ENCODE measurements at places on chromosomes 4 and X. TPM values are rescaled to one million over a fixed set of nuclear protein-coding genes. Genes with fewer than 3 reads are reported as not detected.

Gene CDS1
- polyA plus RNA-seq, result 24.2 TPM

- H3K4me3 ChIP-seq, result no peak overlapping the region
- no peaks in the 10 kb centered on the region for H3K36me3 ChIP-seq
- no peak for DNase-seq
- H3K27ac ChIP-seq, result no peak overlapping the region
- H3K4me1 ChIP-seq, result no peaks in the 10 kb centered on the region
Observed at GRCh38 chrX:116230130-116230898, 59.8 kb downstream of the AGTR2 start.

Gene TEX13B
- polyA plus RNA-seq, result not detected

GRCh38 chr4:140642674-140643437 lies 74.1 kb upstream of the UCP1 start:
- H3K4me1 ChIP-seq, result no peaks in the 10 kb centered on the region
- no peak overlapping the region for H3K4me3 ChIP-seq
- no peaks in the 10 kb centered on the region for H3K36me3 ChIP-seq
- no peak overlapping the region for H3K27ac ChIP-seq
- no peak for DNase-seq

DNA sequence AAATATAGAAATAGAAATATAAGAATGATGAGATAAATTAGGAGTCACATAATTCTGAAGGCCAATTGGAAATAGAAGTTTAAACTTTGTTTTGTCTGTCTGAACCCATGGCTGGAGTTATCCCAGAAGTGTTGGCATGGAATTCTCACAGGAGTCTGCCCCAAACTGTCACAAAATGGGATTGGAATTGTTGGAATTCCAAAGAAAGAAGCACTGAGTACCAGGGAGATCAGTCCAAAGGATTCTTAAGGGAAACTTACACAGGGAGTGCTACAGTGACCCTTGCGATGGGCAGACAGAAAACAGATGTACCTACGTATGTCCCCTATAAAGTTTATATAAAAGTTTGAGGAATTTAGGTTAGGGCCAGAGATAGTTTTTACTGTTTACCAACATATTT lies 1607.7 kb downstream of the ARAP2 start:
- no peak overlapping the region for H3K27ac ChIP-seq
- no peaks in the 10 kb centered on the region for H3K27me3 ChIP-seq
- no peak for DNase-seq
- H3K36me3 ChIP-seq, result no peaks in the 10 kb centered on the region
- H3K4me3 ChIP-seq, result no peak overlapping the region

Gene GRIA3
- polyA plus RNA-seq, result 1.0 TPM

All from small intestine (tissue), 16 donors.